Glutamatergic neuron (in vitro differentiated cells): ENCODE measurements at places on chromosomes 12 and 14. TPM values are rescaled to one million over a fixed set of nuclear protein-coding genes. Genes with fewer than 3 reads are reported as not detected.

DBX2 gene
- not detected for total RNA-seq

DNAH10 gene
- 0.66 TPM for total RNA-seq

PTPRQ gene
- not detected for total RNA-seq

PYGL gene
- total RNA-seq: 1.2 TPM

MANSC4 gene
- total RNA-seq: not detected

OTOGL gene
- 0.83 TPM for total RNA-seq

DEPDC4 gene
- total RNA-seq: 2.0 TPM

- H3K27ac ChIP-seq: no peak overlapping the region
- peak overlapping the region; percentile 76 for H3K4me3 ChIP-seq
- DNase-seq: no peak
- no peaks in the 10 kb centered on the region for H3K36me3 ChIP-seq
Observed at GRCh38 chr12:121792607-121793439, 665 bp downstream of the RHOF start.

GRCh38 chr12:108833355-108833733 lies 24.0 kb downstream of the SSH1 start:
- H3K4me1 ChIP-seq: peaks cover 21% of the 10 kb centered on the region
- peaks cover 7% of the 10 kb centered on the region for H3K27me3 ChIP-seq
- DNase-seq: no peak
- H3K4me3 ChIP-seq: no peak overlapping the region

GRCh38 chr12:39227218-39227617 lies 215.7 kb downstream of the KIF21A start:
- H3K27me3 ChIP-seq: no peaks in the 10 kb centered on the region
- no peak overlapping the region for H3K27ac ChIP-seq
- no peaks in the 10 kb centered on the region for H3K4me1 ChIP-seq
- no peak for DNase-seq

DNA sequence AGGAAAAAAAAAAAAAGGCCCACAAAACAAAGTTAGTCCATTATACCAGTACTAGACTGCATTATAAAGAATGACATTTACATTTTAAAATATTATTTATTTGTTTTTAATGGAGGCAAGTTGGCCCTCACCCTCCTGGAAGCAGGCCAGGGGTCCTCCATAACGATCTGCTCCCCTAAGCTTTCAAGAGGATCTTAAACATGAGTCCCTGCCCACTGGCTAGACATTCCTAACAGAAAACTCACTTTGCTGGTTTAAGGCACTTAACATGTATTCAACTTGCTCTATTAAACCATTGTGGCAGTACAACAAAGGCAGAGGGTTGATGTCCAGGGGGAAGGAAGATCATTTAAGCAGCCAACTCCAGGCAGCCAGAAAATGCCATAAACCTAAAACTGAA lies 111.4 kb downstream of the STXBP6 start:
- H3K4me3 ChIP-seq: no peak overlapping the region
- no peak for DNase-seq
- no peaks in the 10 kb centered on the region for H3K4me1 ChIP-seq
- no peak overlapping the region for H3K27ac ChIP-seq

DNA sequence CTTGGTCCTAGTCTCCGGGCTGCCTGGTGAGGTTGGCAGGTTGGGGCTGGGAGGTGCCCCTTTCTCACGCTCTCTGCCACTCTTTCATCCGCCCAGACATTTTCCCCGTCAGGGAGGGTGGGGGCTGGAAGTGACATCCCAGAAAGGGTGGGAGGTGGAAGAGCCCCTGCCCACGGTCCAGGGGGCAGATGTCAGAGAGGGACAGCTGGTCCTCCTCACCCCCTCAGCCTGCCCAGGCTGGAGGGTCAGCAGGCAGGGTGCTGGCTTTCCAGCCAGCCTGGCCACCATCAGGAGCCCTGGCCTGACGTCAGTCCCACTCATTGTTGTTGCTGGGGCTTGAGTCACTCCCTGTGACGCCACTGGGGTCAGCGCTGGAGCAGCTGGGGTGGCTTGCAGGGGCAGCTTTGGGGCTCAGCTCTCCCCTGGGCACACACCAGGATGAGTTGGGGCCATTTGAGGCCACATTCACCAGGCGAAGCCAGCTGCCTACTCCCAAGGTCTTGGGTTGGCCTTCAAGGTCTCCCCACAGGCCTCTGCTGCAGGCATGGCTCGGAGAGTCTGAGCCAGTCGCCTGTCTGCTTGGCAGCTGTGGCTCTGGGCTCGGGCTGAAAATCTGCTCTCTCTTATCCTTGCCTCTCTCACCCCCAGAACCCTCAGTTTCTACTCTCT lies 5.7 kb upstream of the ATG101 start:
- H3K4me3 ChIP-seq: peak overlapping the region; percentile 18
- DNase-seq: peak; percentile 45
- H3K27ac ChIP-seq: peak overlapping the region; percentile 79
- H3K36me3 ChIP-seq: no peaks in the 10 kb centered on the region

DNA sequence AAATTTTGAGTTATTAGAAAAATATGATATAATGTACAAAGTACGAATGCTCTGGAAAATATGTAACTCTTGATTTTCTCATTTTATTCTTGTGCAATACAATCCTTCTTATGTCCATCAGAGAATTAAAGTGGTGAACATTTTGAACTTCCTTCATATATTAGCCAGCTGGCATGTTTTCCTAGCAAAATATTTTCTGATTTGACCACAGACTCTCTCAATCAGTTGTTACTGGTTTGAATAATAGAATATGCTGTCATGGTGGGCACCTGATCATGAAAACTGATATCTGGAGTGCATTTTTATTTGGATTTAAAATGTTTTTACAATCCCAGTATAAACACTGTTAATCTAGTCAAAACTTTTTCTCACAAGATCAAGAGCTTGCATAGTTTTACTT lies 24.2 kb downstream of the PARPBP start:
- H3K4me1 ChIP-seq: no peaks in the 10 kb centered on the region
- H3K27ac ChIP-seq: no peak overlapping the region
- H3K27me3 ChIP-seq: peaks cover 1% of the 10 kb centered on the region
- H3K36me3 ChIP-seq: no peaks in the 10 kb centered on the region

DNA sequence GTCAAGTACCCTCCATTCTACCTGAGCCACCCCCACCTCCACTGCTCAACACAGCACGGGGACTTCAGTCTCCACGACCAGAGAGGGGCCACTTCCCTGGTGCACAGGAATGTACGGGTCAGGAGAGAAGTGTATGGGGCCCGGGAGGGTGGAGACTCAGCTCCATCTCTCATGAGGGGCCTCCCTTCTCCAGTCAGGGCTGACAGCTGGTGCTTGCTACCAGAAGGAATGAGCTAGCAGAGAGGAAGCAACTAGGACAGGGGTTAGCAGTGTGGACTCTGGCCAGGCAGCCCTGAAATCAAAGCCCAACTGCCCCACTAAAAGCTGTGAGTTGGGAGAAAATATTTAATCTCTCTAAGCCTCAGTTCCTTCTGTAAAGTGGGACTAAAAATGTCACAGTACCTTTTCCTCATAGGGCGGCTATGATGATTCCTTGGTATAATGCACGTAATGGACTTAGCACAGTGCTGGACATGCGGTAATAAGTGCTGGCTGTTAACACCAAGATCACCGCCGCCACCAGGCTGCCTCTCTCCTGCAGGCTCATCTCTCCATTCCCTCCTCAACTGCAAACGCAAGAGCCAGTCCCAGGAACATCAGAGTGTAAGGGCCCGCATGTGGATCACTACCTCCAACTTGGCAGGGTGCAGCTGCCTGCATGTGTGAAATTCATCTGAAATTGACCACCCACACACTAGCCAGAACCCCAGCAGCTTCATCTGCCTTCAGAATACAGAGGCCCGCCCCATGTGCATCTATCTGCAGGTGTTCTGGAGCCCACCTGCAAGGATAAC lies 14.6 kb downstream of the ACTN1 start:
- peaks cover 20% of the 10 kb centered on the region for H3K4me1 ChIP-seq
- no peak overlapping the region for H3K27ac ChIP-seq
- H3K27me3 ChIP-seq: peaks cover 10% of the 10 kb centered on the region
- H3K4me3 ChIP-seq: no peak overlapping the region

GRCh38 chr12:107967170-107967569 lies 161.9 kb upstream of the WSCD2 start:
- H3K36me3 ChIP-seq: no peaks in the 10 kb centered on the region
- no peak overlapping the region for H3K27ac ChIP-seq
- no peak for DNase-seq
- no peak overlapping the region for H3K4me3 ChIP-seq
- H3K27me3 ChIP-seq: no peaks in the 10 kb centered on the region
- H3K4me1 ChIP-seq: no peaks in the 10 kb centered on the region

- H3K27me3 ChIP-seq: no peaks in the 10 kb centered on the region
- no peaks in the 10 kb centered on the region for H3K36me3 ChIP-seq
- no peak for DNase-seq
- no peak overlapping the region for H3K4me3 ChIP-seq
- no peak overlapping the region for H3K27ac ChIP-seq
- no peaks in the 10 kb centered on the region for H3K4me1 ChIP-seq
Observed at GRCh38 chr12:17793854-17794253, 296.1 kb downstream of the RERGL start.

- H3K27ac ChIP-seq: no peak overlapping the region
- H3K27me3 ChIP-seq: peaks cover 10% of the 10 kb centered on the region
- no peaks in the 10 kb centered on the region for H3K4me1 ChIP-seq
- no peak overlapping the region for H3K4me3 ChIP-seq
- no peak for DNase-seq
Observed at GRCh38 chr14:105894125-105894977, 368.0 kb downstream of the TMEM121 start.

DNA sequence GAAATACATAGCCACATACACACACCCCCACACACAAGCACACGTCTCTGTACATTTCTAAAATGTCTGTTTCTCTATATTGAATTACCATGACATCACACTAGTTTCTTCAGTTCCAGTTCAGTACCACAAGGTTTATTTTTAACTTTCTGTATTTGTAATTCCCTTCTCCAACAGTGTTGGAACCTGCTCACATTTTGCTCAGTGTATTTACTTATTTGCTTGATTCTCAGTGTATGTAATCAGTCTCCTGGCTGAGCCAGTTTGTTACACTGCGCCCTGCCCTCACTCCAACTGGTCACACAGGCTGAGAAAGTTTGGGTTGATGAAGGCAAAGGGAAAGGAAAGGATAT lies 67.1 kb downstream of the MON2 start:
- no peaks in the 10 kb centered on the region for H3K27me3 ChIP-seq
- H3K36me3 ChIP-seq: no peaks in the 10 kb centered on the region
- DNase-seq: no peak
- no peaks in the 10 kb centered on the region for H3K4me1 ChIP-seq

- H3K27ac ChIP-seq: no peak overlapping the region
- H3K4me1 ChIP-seq: no peaks in the 10 kb centered on the region
- H3K36me3 ChIP-seq: no peaks in the 10 kb centered on the region
- no peak for DNase-seq
- H3K4me3 ChIP-seq: no peak overlapping the region
Observed at GRCh38 chr12:873954-874353, 75.5 kb downstream of the RAD52 start.

- H3K27ac ChIP-seq: no peak overlapping the region
- peaks cover 4% of the 10 kb centered on the region for H3K4me1 ChIP-seq
- no peak for DNase-seq
- peaks cover 9% of the 10 kb centered on the region for H3K27me3 ChIP-seq
Observed at GRCh38 chr14:94451826-94452225, 774 bp downstream of the SERPINA11 start.
